ENCODE measurements at places on chromosomes 11 and 22.

GRCh38 chr11:8065031-8065430 lies 16.0 kb upstream of the TUB start:
- no peak for DNase-seq

DNA sequence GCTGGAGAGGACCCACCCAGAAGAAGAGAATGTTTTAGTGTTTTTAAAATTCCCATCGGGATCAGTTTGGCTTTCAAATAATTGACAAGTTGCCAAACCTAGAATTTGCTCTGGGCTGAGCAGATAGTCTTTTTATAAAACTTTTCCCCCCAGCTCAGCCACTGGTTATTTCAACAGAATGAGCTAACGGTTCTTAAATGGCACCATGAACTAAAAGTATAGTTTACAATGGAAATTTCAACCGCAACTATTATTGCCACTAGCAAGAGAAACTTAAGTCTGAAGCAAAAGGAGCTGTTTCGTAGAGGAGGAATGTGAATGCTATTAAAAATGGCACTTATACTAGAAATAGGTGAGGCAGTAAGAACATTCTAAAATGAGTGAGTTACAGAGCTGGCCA lies 3.4 kb downstream of the DKK3 start:
- no peak for DNase-seq

GRCh38 chr11:123241294-123241693 lies 46.2 kb upstream of the CLMP start:
- no peak for DNase-seq

GRCh38 chr11:126433989-126434949 lies 78.8 kb downstream of the ST3GAL4 start:
- DNase-seq, result no peak

DNA sequence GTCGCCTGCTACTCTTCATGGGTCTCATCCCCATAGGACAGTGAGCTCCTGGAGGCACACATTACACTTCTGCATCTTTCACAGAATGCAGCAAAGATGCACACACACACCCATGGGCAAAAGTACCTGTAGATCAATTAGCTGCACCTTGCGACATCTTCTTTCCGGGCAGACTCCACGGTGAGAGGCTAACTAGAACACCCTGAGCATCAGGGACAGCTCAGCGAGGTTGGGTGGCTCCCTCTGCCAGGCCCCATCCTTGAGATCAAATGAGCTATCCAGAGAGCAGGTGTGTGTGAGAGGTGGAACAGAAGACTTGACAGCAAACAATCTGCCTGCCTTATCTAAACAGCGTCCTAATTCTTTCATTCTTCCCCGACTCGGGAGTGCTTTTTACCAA lies 96.1 kb upstream of the BID start:
- DNase-seq, result no peak

DNA sequence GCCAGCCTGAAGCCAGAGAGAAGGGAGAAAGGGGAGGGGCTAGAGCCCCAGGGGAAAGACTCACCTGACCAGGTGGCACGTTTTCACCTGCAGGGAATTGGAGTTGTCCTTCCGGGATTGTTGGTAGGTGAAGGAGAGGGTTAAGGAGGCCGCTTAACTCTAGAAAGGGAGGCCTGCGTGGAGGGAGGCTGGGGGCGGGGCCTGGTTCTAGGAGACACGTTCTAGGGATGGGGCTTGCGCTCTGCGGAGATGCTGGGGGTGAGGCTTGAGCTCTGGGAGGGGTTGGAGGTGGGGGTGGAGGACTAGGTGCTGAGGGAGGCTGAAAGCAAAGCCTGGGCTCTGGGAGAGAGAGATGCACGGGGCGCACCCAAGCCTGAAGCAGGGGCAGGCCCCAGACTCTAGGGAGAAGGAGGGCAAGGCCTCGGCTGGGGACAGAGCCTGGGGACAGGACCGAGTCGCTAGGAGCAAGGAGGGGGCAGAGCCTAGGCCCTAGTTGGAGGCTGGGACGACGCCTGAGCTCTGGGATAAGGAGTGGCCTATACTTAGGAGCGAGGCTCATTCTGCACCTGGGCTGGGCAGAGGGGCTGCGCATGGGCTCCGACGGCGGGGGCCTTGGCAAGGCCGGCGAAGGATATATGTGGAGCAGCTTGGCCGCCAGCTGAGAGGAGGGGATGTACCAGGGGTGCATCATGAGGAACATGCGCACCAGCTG lies 2.4 kb downstream of the RASGRP2 start:
- DNase-seq, result no peak

GRCh38 chr11:127002669-127003259 lies 2.2 kb upstream of the KIRREL3 start:
- no peak for DNase-seq

GRCh38 chr11:118318581-118319336 lies 14.2 kb downstream of the CD3E start:
- DNase-seq, result no peak

- DNase-seq, result no peak
Measured at GRCh38 chr11:131309776-131310175, 60.6 kb upstream of the NTM start.

DNA sequence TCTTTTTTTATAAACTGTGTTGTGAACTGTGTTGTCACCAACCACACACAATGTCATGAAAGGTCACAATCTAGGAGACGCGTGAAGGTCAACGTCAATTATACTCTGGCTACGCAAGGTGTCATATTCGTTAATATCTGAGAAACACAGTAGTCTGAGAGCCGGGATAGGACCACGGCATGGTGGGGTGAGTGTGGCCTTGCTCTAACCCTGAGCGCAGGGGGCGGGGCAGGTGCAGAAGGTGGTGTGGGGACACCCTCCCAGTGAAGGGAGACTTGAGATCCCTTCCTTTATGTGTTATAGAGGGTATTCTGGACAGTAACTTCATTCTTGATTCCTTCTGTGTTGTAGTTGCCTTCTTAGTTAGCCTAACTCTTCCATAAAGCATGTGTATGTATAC lies 883.0 kb downstream of the OPCML start:
- DNase-seq, result no peak

DNA sequence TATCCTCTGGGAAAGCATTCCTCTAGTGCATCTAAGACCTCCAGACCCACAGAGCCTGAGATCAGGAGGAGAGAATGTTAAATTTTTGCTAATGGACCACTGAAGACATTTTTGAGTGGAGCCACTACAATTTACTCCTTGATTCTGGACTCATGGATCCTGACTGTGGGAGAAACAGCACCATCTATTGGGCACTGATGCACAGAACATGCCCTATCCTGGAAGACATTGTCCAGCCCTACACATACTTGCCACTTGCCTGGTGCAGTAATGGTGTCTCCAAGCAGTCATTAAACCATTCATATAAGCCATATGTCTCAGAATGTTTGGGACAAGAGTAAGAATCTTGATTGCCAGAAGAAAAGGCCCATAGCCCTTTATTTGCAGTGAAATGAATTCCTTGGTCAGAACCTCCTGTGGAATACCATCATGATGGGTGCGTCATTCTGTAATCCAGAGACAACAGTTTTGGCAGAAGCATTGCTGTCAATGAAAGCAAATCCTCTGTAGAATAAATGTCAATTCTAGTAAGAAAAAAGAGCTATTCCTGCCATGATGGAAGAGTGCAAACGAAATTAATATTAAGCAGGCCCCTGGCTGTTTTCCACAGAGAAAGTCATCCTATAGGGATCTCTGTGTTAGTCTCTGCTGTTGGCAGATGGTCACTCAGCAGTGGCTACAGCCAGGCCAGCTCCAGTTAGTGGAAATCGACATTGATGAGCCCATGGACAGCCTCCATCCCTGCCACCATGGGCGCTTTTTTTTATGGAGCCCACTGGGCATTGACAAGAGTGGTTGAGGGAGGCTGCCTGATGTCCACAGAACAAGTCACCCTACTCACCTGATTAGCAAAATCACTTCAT lies 43.5 kb downstream of the GGTLC2 start:
- DNase-seq, result no peak

DNA sequence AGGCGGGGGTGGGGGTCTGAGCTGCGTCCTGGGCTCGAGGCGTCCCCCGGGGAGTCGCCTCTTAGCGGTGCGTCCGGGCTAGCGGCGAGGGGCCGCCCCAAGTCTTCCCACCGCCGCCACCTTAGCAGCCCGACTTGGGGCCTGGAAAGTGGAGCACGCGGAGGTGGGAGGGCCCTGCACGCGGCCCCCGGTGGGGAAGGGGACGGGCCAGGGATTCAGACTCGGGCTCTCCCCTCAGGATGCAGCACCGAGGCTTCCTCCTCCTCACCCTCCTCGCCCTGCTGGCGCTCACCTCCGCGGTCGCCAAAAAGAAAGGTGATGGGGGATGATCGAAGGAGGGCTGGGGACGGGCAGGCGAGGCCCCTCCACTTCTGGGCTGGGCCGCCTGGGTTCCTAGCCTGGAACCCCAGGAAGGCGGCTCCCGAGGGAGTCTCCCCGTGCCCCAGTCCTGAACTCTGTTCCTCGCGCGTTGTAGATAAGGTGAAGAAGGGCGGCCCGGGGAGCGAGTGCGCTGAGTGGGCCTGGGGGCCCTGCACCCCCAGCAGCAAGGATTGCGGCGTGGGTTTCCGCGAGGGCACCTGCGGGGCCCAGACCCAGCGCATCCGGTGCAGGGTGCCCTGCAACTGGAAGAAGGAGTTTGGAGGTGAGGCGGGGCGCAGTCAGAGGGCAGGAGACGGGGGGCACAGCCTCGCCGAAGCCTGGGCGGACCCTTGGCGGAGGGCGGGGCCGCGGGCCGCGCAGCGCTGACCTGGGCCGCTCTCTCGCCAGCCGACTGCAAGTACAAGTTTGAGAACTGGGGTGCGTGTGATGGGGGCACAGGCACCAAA lies 563 bp downstream of the MDK start:
- DNase-seq, result no peak

GRCh38 chr22:49659281-49659923 lies 168.3 kb downstream of the BRD1 start:
- no peak for DNase-seq

- DNase-seq, result no peak
Measured at GRCh38 chr11:9756461-9756860, 92.6 kb downstream of the SWAP70 start.

DNA sequence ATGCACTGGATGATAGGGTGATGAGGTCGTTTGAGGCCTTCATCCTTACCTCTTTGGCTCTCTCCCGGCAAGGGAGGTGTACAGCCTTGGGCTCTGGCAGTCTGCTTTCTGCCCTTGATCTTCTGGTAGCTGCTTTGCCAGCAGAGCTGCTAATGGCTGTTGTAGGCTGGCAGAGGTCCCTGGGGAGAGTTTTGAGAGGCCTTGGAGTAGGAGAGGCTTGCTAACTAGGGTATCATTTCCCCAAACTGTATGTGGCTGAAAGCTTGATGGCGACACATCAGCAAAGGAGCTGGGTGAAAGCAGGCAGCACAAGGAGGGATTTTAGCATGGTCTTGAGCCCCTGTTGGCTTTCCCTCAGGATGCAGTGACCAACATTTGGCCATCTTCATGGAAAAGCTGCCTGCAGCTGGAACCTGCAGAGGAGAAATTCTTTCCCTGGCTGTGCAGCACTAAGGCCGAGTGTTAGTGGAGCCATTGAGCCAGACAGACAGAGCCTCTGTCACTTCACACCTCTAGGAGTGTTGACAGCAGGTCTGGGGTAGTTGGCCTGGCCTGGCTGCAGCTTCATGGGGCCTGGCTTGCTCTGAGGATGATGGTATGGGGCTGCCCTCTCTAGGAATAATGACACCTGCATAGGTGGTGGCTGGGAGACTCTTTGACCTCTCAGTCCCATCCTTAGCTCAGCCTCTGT lies 3.5 kb upstream of the AMPD3 start:
- DNase-seq, result no peak

DNA sequence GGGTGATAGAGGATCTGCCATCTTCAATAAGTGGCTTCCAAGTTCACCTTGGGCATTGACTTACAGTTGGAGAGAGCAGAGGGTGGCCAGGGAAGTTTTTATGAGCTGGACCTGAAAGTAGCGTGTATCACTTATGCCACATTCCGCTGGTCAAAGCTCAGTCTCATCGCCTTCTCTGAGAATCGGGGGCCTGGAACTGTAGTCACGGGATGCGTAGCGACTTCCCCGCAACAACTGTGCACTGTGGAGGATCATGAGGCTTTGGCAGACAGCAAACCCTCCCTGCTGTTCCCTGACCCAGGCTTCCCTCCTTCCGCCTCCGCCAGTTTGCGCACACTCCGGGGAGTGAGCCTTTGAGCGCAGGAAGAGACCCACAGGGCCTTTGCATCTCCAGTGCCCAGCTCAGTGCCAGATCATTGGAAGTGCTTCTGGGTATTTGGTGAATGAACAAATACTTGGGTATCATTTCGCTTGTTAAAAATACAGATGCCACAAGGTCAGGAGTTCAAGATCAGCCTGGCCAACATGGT lies 95.5 kb downstream of the CEP164 start:
- DNase-seq, result no peak

DNA sequence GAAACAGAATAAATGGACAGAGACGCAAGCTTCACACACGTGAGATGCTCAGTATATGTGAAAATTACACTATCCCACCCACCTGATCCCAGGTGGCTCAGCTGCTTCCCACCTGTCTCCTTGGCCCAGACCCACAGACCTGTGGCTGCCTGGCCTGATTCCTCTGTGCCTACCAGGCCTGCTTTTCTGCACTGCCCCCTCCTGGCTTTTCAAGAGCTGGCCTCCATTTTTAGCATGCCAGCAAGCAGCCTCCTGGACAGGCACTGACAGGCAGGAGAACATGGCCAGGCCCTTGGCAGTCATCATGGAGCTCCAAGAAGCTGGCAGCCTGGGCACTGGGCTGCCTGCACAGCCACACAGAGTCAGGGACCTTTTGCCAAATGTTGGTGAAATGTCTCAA lies 79.5 kb upstream of the HMGXB4 start:
- no peak for DNase-seq

GRCh38 chr22:34804604-34805003 lies 261.4 kb upstream of the ISX start:
- no peak for DNase-seq

DNA sequence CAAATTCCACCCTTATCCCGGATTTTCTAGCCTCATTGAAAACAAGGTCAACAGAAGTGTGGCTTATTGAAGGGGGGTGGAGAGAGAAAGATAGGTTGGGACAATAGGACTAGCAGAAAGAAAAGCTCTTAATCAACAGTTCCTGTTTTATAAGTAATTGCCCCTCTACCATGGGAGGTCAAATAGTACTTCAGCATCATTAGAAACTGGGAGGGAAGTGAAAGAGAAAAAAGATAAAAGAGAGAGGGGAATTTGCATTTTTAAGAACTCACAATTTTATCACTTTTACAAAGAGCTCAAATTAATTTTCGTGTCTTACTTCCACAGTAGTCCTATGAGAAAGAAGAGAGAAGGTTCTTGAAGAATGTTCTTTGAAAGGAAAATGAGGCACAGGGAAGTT lies 89.2 kb downstream of the AMOTL1 start:
- DNase-seq, result no peak

DNA sequence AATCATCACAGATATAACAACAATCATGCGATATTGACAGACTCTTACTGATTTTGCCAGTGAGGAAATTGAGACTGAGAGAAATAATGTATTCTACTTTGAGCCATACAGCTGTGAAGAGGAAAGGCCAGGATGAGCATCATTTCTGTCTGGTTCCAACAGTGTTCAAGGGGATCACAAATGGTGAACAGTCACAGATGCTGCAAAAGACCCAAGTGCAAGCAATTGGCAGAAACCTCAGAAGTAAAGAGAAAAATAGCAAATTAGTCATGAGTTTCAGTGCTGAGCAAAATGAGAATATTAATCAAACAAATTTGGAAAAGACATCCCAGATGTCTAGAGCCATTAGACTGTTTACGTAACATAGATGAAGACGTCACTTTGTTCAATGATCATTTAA lies 114.1 kb downstream of the RAB38 start:
- DNase-seq, result no peak

- DNase-seq, result no peak
Measured at GRCh38 chr11:118682372-118682771, 2.9 kb upstream of the TREH start.

All from stimulated activated CD8-positive, alpha-beta memory T cell treated with anti-CD3 and anti-CD28 coated beads, Interleukin-2, amount 100 ng/mL, for 48 hours (primary cell).